Activated CD8-positive, alpha-beta memory T cell treated with anti-CD3 and anti-CD28 coated beads, Interleukin-2, amount 10 ng/mL, durations not matched to agents 7 days and 5 days (primary cell): ENCODE measurements at places on chromosomes 7 and 10. TPM values are rescaled to one million over a fixed set of nuclear protein-coding genes. Genes with fewer than 3 reads are reported as not detected.

Gene FGL2
- total RNA-seq: 9.9 TPM

Gene LRGUK
- total RNA-seq: 0.19 TPM

Gene LRRC18
- not detected for total RNA-seq

Gene TMEM139
- 1.7 TPM for total RNA-seq

Gene NPS
- not detected for total RNA-seq

Gene CLDN4
- 0.09 TPM for total RNA-seq

Gene VSTM2A
- total RNA-seq: not detected

Gene NAT16
- total RNA-seq: not detected

Gene GPR37
- not detected for total RNA-seq

Gene GSDME
- 0.96 TPM for total RNA-seq

Gene TNS3
- total RNA-seq: 0.23 TPM

Gene NUTM2A
- total RNA-seq: 0.38 TPM

Gene CHRM2
- total RNA-seq: not detected

Gene MCMBP
- total RNA-seq: 91.4 TPM

Gene CTNNA3
- total RNA-seq: 0.61 TPM

Gene MINDY4
- total RNA-seq: 1.1 TPM

Gene INSYN2A
- total RNA-seq: not detected

Gene LLCFC1
- not detected for total RNA-seq

Gene ZPBP
- total RNA-seq: not detected

Gene CNOT4
- 26.5 TPM for total RNA-seq

Gene LRRC4
- not detected for total RNA-seq

Gene TPST1
- total RNA-seq: 1.1 TPM

Gene AQP1
- total RNA-seq: 0.15 TPM

Gene ZWINT
- 112 TPM for total RNA-seq

Gene UCN3
- not detected for total RNA-seq

Gene TMEM236
- 0.12 TPM for total RNA-seq

Gene SFRP5
- not detected for total RNA-seq

Gene GBX1
- total RNA-seq: not detected

Gene CADPS2
- total RNA-seq: not detected

Gene CYP2C18
- not detected for total RNA-seq

Gene CDK14
- total RNA-seq: 0.20 TPM

Gene ITPRID1
- not detected for total RNA-seq

Gene ATOH7
- not detected for total RNA-seq

Gene AGBL3
- total RNA-seq: 2.4 TPM

Gene FXYD4
- total RNA-seq: not detected

Gene CDK1
- total RNA-seq: 111 TPM

Gene ADAP1
- 12.4 TPM for total RNA-seq

Gene PPP3CB
- total RNA-seq: 48.7 TPM

Gene ZNF775
- 8.4 TPM for total RNA-seq

Gene MEOX2
- not detected for total RNA-seq
